H1 (cell line): ENCODE measurements at places on chromosomes 4 and X.
A peak's percentile ranks its signal among the peaks of the same experiment; 100 is the strongest.

DNA sequence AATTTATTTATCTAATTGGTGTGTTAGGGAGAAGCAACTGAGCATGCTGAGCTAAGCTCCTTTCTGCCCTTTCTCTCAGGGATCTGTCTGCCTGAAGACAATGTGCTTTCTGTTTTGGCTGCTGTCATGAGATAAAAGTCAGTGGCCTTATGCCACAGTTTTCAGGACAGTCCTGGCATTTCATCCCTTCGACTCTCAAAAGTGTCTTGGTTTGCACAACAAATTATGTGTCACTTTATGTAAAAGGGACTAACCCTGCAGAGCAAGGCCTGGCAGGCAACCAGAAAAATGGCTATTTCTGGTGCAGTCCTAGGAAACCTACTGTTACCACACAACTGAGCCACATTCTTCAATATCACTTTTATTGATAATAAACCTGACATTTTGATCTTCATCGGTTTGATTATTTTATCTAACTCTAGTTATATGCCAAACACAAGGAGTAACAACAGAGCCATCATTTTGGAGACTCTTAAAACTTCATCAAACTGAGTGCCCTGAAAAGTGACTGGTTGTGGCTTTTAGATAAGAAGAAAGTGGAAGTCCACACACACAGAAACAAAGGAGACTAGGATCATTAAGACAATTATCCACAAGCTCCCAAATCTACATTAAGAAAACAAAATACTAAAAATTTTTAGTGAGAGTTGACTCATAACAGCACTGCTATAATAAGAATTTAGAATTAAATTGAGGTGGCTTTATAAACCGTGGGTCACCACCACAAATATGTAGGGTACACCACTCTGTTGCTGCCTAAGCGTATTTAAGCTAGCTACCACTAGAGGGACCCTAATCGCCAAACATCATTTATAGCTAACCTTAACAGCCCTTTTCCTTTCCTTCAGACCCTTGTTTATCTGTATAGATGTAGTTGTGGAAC lies 95.9 kb upstream of the PTPN13 start:
- DNase-seq = no peak
- H3K4me3 ChIP-seq = no peak overlapping the region
- H3K27me3 ChIP-seq = no peaks in the 10 kb centered on the region
- no peak overlapping the region for H3K27ac ChIP-seq

GRCh38 chr4:17552427-17552826 lies 24.6 kb upstream of the LAP3 start:
- H3K27ac ChIP-seq = no peak overlapping the region
- no peak for DNase-seq
- H3K36me3 ChIP-seq = no peaks in the 10 kb centered on the region
- H3K4me1 ChIP-seq = no peaks in the 10 kb centered on the region

DNA sequence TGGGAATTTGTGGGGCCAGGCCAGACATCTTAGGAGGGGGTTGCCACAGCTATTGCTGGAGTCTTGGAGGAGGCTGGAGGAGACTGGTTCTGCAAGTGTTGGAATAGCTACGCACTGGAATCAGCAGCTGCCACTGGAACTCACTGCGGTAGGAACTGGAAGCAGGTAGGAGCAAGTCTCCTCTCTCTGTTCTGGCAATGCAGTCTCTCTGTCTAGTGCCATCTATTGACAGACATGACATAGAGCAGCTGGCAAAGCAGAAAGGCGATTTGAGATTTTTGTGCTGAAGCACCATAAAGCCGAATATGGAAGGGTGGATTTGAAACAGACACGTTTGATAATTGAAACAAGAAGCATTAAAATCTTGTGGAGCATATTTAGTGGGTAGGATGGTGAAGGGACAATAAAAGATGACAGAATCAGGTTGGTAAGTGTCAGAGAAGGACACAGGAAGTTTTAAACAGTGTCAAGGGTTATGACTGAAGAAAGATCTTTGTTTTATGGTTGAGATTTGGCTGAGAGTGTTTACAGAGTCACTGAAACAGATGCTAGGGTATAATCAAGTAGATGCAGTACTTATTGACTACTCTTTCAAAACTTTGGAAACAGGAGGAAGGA lies 23.5 kb upstream of the SYNPO2 start:
- H3K27me3 ChIP-seq = no peaks in the 10 kb centered on the region

GRCh38 chr4:24248674-24249630 lies 335.4 kb downstream of the DHX15 start:
- H3K4me3 ChIP-seq = no peak overlapping the region
- no peaks in the 10 kb centered on the region for H3K36me3 ChIP-seq
- peaks cover 2% of the 10 kb centered on the region; the same call in 1 of the 2 replicates for H3K4me1 ChIP-seq
- no peaks in the 10 kb centered on the region for H3K27me3 ChIP-seq

DNA sequence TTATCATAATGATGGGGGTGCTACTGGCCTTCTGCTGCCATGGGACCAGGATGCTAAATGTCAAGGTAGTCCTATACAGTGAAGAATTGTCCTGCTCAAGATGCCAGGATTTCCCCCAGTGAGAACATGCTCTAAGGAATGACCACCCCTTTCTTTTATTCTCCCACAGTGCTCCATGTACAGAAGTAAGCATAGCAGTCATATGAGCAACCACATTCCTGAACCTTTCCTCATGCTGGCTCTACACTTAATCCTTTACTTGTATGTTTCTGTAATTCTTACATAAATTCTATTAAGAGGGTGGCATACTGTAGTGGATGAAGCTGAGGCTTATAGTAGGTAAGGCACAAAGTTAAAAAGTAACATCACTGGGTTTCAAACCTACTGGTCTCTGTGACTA lies 20.2 kb downstream of the CYP2U1 start:
- H3K36me3 ChIP-seq = 0 out of 2 replicates have a peak, but pooled peaks cover 3% of the 10 kb centered on the region
- DNase-seq = no peak
- H3K27ac ChIP-seq = no peak overlapping the region
- H3K4me1 ChIP-seq = no peaks in the 10 kb centered on the region

DNA sequence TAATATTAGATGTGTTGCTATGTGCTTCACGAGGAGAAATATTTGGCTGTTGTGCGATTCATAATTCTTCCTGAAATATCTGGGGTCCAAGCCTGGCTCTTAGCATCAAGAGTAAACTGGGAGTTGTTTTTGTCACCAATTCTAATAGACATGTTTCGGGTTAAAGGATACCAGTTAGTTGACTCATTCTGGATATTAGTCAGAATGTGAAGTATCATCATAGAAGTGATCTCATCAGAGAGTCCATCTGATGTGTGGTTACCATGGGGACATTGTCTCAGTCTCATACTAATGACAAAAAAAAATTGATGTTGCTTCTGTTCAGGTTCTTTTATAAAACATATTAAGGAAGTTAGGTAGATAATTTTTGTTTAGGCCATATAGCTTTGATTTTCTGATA lies 57.2 kb upstream of the MTMR1 start:
- no peak overlapping the region for H3K27ac ChIP-seq
- no peaks in the 10 kb centered on the region for H3K4me1 ChIP-seq
- no peaks in the 10 kb centered on the region for H3K27me3 ChIP-seq
- H3K36me3 ChIP-seq = no peaks in the 10 kb centered on the region
- H3K4me3 ChIP-seq = no peak overlapping the region

DNA sequence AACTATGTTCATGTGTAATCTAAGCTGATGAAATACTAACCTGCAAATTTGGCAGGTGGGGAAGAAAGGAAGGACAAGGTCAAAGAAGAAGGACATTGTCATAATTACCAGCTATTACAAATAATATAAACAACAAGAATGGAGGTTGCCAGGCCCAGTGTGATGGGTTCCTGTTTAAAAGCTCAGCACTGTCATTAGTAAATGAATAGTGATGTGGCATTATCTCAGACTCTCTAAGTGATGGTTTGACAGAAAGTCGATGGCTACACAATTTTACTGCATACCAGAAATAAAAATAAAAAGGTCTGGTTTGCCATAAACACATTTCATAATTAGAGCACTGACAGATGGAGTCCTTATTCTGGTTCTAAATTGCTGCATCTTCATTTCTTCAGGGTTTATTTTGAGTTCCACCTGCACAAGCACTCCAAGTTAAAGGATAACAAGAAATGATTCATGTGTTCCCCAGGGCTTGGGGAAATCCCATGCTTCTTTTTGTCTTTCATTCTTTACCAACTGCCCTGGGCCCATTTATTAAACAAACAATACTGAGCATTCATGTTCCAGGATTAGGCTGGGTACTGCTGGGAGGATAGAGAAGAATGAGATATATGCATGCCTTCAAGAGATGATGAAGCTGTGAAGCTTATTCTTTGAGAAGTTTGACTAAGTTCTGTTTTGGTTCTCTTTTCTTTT lies 367.8 kb upstream of the RASGEF1B start:
- no peaks in the 10 kb centered on the region for H3K27me3 ChIP-seq
- no peak for DNase-seq
- H3K36me3 ChIP-seq = no peaks in the 10 kb centered on the region
- no peak overlapping the region for H3K4me3 ChIP-seq

DNA sequence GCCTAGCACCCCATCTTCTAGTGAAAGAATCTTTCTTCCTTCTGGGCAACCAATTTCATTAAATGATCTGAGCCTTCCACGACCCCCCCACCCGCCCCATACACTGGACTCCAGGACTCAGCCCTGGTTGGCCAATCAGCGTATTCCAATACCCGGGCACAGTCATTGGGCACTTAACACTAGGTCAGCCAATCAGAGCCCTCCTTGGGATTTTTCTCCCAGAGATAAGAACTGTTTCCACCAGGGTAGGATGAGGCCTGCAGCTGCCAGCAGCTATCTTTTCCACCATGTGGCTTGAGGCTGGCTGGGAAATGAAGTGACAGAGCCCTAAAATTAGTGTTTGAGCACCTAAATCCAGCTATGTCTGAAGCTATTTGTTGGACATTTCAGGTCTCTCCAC lies 418.8 kb downstream of the BCOR start:
- H3K36me3 ChIP-seq = no peaks in the 10 kb centered on the region
- H3K27me3 ChIP-seq = no peaks in the 10 kb centered on the region
- no peak overlapping the region for H3K4me3 ChIP-seq
- DNase-seq = no peak
- no peak overlapping the region for H3K27ac ChIP-seq

GRCh38 chr4:48175328-48175727 lies 41.3 kb upstream of the TXK start:
- H3K27ac ChIP-seq = no peak overlapping the region
- no peaks in the 10 kb centered on the region for H3K27me3 ChIP-seq

- H3K27ac ChIP-seq = no peak overlapping the region
- H3K4me1 ChIP-seq = no peaks in the 10 kb centered on the region
- no peaks in the 10 kb centered on the region for H3K36me3 ChIP-seq
- DNase-seq = no peak
- no peaks in the 10 kb centered on the region for H3K27me3 ChIP-seq
- no peak overlapping the region for H3K4me3 ChIP-seq
These were observed 45.8 kb downstream of the HDAC8 start for GRCh38 chrX:72526534-72527508.

DNA sequence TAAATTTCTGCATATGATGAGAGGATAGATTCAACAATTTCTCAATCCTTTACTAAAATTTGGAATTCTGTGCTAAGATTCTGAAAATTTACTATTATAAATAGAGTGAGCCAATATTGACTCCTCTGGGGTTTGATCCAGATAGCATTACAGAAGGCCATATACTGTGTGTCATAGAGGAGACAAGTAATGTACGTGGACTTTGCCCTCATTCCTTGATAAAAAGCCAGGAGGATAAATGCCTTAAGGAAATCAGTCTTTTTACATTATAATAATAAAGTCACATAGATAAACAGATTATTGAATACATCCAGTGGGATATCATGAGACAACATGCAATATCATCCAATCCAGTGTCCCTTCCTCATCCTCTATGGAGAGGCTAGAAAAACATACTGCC lies 188.0 kb upstream of the HDX start:
- H3K27me3 ChIP-seq = no peaks in the 10 kb centered on the region
- H3K4me1 ChIP-seq = no peaks in the 10 kb centered on the region
- H3K4me3 ChIP-seq = no peak overlapping the region
- H3K27ac ChIP-seq = no peak overlapping the region
- H3K36me3 ChIP-seq = no peaks in the 10 kb centered on the region

DNA sequence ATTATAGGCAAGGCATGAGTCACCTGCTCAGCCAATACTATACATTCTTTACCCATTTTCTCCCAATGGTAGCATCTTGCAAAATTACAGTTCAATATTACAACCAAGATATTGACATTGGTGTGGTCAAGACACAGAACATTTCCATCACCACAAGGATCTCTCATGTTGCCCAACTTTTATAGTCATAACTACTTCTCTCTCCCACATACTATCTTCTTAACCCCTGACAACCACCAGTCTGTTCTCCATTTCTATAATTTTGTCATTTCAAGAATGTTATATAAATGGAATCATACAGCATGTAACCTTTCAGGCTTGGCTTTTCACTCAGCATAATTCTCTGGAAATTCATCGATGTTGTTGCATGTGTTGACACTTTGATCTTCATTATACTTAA lies 144.9 kb downstream of the ENOX2 start:
- H3K4me1 ChIP-seq = no peaks in the 10 kb centered on the region
- no peaks in the 10 kb centered on the region for H3K36me3 ChIP-seq
- H3K27ac ChIP-seq = no peak overlapping the region
- no peaks in the 10 kb centered on the region for H3K27me3 ChIP-seq
- DNase-seq = no peak

GRCh38 chrX:31063114-31063513 lies 8.7 kb downstream of the FTHL17 start:
- H3K36me3 ChIP-seq = no peaks in the 10 kb centered on the region
- no peak overlapping the region for H3K4me3 ChIP-seq
- H3K27ac ChIP-seq = no peak overlapping the region
- H3K4me1 ChIP-seq = no peaks in the 10 kb centered on the region
- H3K27me3 ChIP-seq = no peaks in the 10 kb centered on the region

GRCh38 chrX:103356130-103356798 lies at the start of gene TCEAL9:
TCEAL9 (plus strand) TSS chrX:103356506; CDS start chrX:103357685, 1,179 bp downstream.
- H3K4me1 ChIP-seq = no peaks in the 10 kb centered on the region
- H3K36me3 ChIP-seq = no peaks in the 10 kb centered on the region
- peak within 1 kb of the TSS; percentile 94 for H3K4me3 ChIP-seq

DNA sequence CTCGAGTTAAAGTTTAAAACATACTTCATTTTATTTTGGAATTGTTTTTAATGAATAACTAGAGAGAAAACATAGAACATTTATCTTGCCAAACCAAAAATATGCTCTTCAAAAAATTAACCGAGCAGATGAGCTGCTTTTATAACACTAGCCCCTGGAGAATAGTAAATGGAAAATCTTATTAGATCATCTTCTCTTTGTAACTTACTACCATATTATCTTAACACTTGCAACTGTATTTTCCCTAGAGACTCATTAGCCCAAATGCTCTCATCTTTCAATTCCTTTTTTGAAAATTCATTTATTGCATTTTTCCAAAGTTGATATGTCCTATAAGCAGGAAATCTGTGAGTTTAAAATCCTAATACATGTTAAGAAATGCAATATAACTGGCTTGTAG lies 143.3 kb downstream of the CAMK2D start:
- H3K4me3 ChIP-seq = no peak overlapping the region
- DNase-seq = no peak
- H3K27ac ChIP-seq = no peak overlapping the region
- no peaks in the 10 kb centered on the region for H3K4me1 ChIP-seq

DNA sequence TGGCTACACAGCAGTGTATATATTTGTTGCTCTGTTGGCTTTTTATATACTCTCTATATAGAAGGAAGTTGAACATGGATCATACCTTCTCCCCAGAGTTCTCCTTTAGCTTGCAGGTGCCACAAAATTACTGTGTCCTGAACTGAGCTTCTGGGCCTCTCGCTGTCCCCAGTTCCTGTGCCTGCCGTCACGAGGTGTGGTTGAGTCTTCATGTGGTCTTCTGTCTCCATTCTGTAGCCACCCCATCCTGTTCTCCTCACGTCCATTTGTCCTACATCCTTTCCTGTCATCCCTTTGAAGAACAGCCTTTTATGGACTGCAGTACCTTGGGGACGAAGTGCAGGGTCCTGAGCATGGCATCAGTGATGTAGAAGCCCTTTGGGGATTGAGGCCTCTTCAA lies 14.5 kb downstream of the TMEM131L start:
- H3K36me3 ChIP-seq = no peaks in the 10 kb centered on the region; the same call in 1 of the 2 replicates
- peaks cover 3% of the 10 kb centered on the region for H3K4me1 ChIP-seq
- DNase-seq = no peak
- no peak overlapping the region for H3K4me3 ChIP-seq
